Daoy (cell line): ENCODE measurements at places on chromosomes 5 and 9.

DNA sequence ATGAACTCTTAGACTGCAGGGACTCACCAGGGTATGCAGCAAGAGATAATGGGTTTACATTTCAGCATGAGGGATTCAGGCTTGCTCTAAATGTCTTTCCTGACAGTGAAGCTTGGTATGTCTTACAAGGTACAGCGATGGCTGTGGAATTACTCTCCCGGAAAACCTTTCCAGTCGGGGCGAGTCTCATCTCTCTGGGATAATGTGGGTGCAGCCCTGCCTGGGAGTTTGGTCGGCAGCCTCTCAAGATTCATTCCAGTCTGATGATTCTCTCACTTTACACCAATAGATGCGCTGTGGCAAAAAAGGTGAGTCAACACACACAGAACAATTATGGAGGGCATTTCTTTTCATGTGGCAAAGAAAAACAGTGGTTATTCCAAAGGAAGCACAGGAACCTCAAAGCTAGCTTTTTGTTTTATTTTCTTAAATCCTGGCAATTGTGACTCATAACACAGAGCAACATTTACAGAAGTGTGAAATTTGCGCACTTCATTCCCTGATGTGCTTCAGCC, 190.3 kb downstream of the DCP2 start:
- peak; percentile 96 for DNase-seq

DNA sequence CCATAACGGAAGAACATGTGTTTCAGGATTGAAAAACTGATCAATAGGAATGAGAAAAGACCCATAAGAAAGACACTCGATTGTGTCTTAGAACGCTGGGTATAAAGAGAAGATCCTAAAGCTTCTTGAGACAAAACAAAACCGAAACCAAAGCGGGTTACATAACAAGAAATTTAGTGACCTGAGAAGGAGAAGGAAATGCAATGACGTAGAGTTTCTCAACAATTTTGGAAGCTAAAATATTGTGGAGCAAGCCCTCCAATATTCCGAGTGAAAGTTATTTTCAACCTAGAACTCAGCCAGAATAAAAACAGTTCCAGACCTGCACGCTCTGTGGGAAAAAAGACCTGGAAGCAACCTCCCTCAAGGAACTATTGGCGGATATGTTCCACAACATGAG, 81.9 kb upstream of the FREM1 start:
- no peak for DNase-seq

- DNase-seq = no peak
Measured at GRCh38 chr5:150598821-150599273, 41.6 kb upstream of the SYNPO start.

- no peak for DNase-seq
Measured at GRCh38 chr5:67515762-67516161, 319.2 kb upstream of the CD180 start.

GRCh38 chr5:132372127-132372526, 2.6 kb downstream of the SLC22A5 start:
- no peak for DNase-seq

DNA sequence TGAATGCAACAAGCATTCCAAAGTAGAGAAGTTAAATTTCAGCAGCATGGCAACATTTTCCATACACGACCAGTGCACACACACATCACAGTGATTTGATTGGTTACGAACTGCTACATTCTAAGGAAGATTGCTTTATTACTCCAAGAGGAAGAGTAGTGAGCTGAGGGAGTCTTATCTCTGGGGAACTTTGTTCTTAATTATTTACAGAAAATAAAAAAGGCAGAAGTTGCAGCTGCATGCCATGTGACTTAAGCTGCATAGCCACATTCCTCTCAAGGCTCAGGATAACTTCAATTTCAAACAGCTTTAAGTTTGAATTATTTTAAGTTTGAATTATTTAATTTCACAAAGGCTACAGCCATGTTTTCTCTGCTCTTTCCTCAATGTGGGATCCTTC, 71.6 kb upstream of the HSPB3 start:
- DNase-seq = no peak

- no peak for DNase-seq
Measured at GRCh38 chr9:88287972-88288371, 100.3 kb upstream of the SPIN1 start.

DNA sequence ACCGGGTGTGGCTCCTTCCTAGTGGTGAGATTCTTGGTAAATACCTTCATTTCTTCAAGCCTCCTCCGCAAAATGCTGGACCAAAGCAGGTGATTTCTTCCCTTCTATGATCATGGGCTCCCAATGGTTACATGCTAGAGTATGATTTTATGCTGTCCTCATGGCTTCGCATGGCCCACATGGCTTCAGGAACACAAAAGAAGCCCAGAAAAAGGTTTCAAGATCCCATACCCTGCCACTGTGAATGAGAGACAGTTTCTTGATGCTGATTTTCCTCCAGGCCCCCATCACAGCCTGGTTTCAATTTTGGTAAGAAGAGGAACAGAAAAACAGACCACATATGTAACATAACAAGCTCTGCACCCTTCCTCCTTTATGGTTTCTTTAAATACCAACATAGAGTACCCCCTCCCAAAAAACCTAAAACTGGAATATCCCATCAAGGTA, 2.4 kb upstream of the RXFP3 start:
- no peak for DNase-seq

GRCh38 chr5:174418809-174419539, 305.4 kb upstream of the MSX2 start:
- peak; percentile 57 for DNase-seq

DNA sequence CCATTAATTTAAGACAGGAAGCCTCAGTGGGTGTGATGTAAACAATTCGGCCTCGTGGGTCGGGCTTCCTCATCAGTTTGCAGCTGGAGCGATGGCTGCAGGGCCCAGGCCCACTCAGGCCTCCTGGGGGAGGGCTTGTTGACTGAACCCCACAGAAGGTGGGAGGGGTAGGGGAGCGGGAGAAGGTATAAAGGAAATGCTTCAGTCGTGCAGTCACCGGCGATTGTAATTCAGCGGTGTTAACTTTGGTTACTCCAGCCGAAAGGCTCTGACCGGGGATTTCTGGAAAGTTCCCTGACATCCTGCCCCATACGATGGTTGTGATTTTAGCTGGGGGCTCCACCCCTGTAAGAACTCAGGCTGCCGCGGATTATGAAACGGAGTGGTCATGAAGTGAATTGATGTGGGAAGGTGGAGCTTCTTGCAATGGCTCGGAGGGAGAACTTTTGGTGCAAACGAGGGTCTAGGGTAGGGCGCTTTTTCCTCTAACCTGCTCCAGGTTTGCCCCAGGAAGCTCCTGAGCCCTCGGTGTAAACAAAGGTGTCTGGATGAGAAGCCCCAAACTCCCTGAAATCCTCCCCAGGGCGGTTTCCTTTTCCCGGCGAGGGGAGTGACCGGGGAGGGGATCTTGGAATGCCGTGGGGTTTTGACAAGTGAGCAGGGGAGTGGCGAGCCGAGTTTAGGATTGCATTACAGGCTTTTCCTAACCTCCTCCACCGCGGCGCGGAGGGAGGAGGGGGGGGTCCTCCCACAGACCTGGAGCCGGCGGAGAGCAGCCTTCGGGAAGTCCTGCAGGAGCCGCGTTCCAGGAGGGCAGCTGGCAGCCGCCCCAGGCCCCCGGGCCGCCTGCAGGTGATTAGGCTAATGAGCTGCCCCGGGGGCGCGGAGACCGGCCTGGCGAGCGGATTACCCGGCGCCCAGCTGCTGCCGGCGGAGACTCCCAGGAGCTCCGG, 215.5 kb downstream of the PDZD2 start:
- DNase-seq = peak; percentile 88

DNA sequence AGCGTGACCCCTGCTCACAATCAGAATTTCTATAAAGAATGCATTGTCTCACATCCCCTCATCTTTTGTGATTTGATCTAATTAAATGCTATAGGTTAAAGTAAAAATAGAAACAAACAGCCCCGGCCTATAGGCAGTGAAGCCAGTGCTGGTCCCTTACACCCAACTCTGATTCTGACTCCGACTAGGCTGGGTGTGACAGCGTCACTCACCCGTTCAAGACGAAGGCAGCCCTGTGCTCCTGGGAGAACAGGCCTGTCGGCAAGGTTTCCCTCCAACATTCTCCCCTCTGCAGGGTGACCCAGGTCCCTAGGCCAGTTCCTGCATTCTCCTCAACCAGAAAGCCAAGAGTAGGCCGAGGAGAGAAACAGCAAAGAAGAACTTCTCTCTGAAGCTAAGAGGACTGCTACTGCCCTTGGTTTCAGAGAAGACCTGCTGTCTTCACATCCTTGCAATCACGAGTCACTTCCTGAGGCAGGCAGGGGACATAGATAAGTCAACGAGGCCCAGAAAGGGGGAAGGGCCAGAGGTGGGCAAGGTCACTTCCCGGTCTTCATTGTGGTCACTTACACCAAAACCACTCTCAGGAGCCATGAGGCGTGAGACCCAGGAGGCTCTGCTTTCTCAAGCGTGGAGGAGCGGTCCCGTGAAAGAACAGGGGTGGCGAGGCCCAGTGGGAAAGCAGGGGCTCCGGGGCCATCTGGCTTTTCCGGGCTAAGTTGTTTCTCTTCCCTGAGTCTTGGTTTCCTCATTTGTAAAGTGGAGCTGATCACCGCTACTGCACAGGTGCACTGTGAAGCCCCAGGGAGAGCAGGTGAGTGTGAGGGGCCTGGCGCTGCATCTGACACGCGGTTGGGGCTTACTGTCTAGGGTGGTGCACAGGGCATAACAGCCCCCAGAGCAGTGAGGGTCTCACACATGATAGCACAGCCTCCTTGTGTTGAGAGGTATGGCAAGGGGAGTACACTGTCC, 200.8 kb downstream of the CRB2 start:
- DNase-seq = no peak

- DNase-seq = peak; percentile 78
Measured at GRCh38 chr5:140345919-140346347, 470 bp downstream of the HBEGF start.

DNA sequence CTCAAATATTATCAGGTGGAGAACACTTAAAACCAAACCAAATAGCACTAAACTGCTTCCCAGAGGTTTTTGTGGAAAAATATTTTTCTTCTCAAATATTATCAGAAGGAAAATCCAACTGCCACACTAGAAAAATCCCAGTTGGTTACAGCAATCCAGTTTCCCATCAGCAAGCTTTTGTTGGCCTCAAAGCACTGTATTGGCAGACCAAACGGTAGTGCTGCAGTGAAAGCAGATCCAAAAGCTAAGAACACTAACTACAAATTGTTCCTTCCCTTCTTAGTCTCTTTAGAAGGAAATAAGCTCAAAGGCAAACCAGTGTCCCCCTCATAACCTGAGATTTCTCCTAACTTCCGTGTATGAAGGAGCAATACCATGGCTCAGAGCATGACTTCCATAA, 105.3 kb downstream of the TRIM36 start:
- DNase-seq = no peak

GRCh38 chr5:131635684-131636572, 899 bp upstream of the RAPGEF6 start:
- no peak for DNase-seq
